Islet precursor cell (in vitro differentiated cells): ENCODE measurements at places on chromosomes 3 and 15.

GRCh38 chr15:86328658-86329057 is 249.0 kb downstream of the AGBL1 start:
- no peak for DNase-seq

- no peak for DNase-seq
These were observed 29.1 kb downstream of the PRR20G start for GRCh38 chr3:127258733-127259132.

- DNase-seq = no peak
These were observed 107.1 kb downstream of the ZMAT3 start for GRCh38 chr3:178964551-178964950.

- no peak for DNase-seq
These were observed 48.2 kb downstream of the PRKCI start for GRCh38 chr3:170270282-170270881.

- DNase-seq = peak; percentile 26
These were observed 32.6 kb upstream of the SLC41A3 start for GRCh38 chr3:126116526-126116925.

- no peak for DNase-seq
These were observed 4.8 kb downstream of the SCG5 start for GRCh38 chr15:32646291-32646690.

- no peak for DNase-seq
These were observed 91.8 kb downstream of the GOLIM4 start for GRCh38 chr3:168003911-168004310.

DNA sequence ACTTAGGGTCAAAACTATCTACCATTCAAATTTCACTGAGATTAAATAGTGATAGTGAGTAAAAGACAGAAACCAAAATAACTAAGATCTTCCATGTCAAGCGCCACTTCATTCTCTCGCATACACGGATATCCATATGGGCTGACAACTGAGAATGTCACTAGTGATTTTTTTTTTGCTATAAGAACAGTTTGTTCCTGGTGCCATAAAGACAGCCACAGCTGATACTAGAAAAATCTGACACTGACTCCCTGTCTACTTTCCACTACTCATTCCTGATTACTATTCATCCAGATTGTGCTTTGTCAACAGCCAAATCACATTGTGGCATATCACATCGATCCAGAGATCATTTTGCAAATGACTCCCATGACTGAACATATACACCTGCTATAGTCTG is 45.8 kb upstream of the CDAN1 start:
- no peak for DNase-seq

GRCh38 chr15:86125775-86126174 is 46.1 kb downstream of the AGBL1 start:
- no peak for DNase-seq

DNA sequence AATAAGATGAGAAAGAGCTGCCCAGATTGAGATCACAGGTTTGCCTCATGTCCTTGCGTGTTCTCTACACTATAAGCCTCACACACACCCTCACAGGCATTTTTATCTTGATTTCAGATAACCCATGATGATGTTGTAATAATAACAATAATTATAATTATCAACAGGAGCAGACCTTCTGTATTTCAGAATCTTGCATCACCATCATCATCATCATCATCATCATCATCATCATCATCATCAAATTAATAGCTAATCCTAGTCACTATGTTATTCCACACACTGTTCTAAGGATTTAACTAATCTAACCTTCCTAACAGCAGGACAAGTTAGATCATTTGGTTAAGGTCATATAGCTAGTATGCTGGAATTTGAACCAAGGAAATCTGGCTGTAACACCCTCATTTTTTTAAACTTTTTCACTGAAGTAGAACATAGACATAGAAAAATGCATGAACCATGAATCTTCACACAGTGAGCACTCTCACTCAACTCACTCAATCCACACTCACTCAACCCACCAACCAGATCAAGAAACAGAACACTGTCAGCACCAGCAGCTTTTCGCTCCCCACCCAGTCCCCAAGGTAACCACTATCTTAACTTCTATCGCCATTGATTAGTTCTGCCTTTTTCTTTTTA is 1.8 kb upstream of the SH2D7 start:
- no peak for DNase-seq

DNA sequence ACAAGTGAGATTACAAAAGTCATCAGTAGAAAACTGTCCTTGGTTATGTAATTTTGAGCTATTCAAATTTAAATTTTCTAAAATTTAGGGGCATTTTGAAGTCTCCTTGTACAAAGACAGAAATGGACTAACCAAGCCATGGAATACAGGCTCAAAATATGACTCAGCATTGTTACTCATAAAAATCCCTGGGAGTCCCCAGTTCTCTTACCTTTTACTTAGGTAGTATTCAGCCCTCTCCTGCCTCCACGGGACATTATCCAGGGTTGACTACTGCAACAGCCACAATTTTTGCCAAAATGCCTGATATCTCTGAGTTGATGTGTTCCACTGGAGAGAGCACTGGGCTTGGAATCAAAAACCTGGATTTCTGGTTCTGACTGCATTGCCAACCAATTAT is 25.0 kb downstream of the CLDN18 start:
- DNase-seq = no peak

DNA sequence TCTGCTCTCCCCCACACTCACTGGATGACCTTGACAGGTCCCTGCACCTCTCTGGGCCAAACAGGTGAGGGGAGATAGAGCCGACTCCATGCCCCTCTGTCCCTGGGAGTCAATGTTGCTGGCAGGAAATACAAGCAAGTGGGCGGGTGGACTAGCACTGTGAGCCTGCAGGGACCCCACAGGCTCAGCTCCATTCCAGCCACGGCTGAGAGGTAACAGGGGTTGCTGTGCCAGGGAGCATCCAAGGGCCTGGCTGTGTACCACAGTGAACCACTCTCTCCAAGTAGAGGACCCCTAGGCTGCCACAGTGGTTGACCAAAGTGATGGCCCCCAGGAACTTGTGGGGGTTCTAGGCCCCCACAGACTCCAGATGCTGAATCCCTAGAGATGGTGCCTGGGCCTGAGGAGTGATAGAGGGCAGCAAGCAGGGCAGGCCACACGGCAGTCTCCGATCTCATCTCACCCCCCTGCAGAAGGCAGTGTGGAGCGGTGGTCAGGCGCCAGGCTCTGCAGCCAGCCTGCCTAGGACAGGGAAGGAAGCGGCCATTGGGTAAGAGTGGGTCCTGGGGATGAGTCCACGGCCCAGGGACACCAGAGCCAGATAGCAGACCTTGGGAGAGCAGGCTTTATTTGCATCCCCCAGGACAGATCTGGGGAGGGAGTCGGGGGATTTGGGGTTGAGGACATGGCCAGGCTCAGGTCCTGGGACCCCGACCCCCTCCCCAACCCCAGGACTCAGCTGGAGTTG is 3.2 kb downstream of the TNNC1 start:
- DNase-seq = no peak

GRCh38 chr15:96408591-96409183 is 78.2 kb downstream of the NR2F2 start:
- DNase-seq = no peak

DNA sequence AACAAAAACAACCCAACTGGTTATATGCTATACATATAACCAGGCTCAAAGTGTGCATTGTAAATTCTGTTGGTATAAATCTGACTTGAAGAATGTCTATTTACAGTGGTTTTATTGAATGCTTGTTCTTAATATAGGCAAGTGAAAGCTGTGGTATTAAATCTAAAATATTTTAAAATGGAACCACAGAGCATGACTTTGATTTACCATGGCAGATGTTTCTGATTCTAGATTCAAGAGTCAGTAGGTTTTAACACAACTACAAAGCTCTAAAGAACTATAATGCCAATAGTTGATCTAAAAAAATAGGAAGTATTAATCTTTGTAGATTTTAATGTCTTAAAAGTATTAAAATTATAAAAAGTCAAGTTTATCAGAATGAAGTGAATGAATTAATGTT is 141.9 kb upstream of the PLSCR5 start:
- DNase-seq = no peak

- DNase-seq = no peak
These were observed 74.7 kb downstream of the GLDN start for GRCh38 chr15:51416129-51416528.

GRCh38 chr15:67039384-67040075 is 25.9 kb upstream of the SMAD3 start:
- peak; percentile 70 for DNase-seq

- no peak for DNase-seq
These were observed 35.0 kb downstream of the ZNF148 start for GRCh38 chr3:125340121-125340520.

GRCh38 chr15:66948294-66948693 is 117.1 kb upstream of the SMAD3 start:
- peak; percentile 69 for DNase-seq
